ENCODE measurements at places on chromosomes 6 and 20.

DNA sequence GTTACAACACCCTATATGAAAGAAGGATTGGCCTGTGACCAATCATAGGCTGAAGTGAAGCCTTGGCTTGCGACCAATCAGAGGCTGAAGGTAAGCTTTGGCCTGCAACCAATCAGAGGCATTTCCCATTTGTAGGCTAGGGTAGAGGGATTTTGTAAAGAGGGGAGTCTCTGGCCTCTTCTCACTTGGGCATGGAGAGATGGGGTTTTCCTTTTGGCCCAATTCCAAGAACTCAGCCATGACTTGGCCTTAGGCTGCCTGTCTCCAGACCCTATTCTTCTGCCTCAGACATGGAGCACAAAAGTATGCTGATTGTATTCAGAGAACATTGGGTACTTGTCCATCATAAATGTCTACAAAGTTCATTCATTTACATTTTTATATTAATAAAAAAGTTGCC is 308.3 kb downstream of the UTRN start:
- DNase-seq: no peak

GRCh38 chr6:25427549-25427948 is 148.4 kb downstream of the CARMIL1 start:
- DNase-seq: no peak

GRCh38 chr6:16511723-16512489 is 249.4 kb downstream of the ATXN1 start:
- no peak for DNase-seq

GRCh38 chr20:62609811-62610757 is 32.2 kb upstream of the SLCO4A1 start:
- DNase-seq: no peak

- peak; percentile 61 for DNase-seq
Measured at GRCh38 chr6:593139-593906, 63.6 kb downstream of the HUS1B start.
